Activated CD4-positive, alpha-beta T cell treated with anti-CD3 and anti-CD28 coated beads, Interleukin-2, amount 10 ng/mL, durations not matched to agents 7 days and 5 days (primary cell): ENCODE measurements at places on chromosomes 2 and 18.

- no peaks in the 10 kb centered on the region for H3K27me3 ChIP-seq
- H3K4me3 ChIP-seq: no peak overlapping the region
- peaks cover 22% of the 10 kb centered on the region for H3K36me3 ChIP-seq
- peaks cover 28% of the 10 kb centered on the region for H3K4me1 ChIP-seq
These were observed 149.8 kb downstream of the AGPS start for GRCh38 chr2:177542396-177542795.

DNA sequence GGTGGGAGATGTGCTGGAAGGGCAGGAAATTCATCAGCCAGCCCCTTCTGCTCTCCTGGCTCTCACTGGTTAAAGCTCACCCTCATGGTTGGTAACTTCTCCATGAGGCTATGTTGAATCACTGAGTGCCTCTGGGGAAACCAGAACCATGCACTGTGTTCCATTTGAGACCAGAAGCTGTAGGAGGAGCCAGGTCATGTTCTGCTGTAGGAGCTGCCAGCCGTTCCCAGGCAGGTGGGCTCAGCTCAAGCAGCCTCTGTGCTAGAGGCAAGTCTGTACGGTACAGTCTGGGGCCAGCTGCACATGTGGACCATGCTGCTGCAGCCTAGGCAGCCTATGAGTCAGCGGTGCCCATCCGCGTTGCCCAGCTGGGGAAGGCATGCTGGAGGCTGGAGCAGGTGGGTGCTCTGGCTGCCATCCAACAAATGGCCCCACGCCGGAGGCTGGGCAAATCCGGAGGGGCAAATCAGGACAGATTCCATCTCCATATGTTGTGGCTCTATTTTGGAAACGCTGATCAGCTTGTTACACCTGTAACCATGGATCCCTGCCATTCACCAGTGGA, 22.0 kb upstream of the KCNF1 start:
- no peaks in the 10 kb centered on the region for H3K36me3 ChIP-seq
- peaks cover 15% of the 10 kb centered on the region for H3K27me3 ChIP-seq
- H3K4me3 ChIP-seq: no peak overlapping the region
- H3K4me1 ChIP-seq: no peaks in the 10 kb centered on the region
- no peak for DNase-seq

DNA sequence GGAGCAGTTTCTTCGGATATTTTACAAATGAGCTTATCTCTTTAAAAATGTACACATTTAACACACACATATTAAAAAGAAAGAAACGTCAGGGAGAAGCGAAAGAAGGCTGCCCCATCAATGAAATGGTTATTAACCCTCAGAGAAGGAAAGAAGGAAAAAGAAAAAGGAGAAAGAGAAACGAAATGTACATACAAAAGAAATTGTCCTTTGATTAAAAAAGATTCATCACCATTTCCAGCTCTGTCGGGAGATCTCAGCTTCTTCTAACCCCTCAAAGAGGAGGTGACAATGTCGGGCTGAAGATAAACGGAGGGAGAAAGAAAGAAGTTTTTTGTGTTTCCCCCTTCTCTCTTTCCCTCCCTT, 1.5 kb downstream of the IKZF2 start:
- no peak for DNase-seq
- peak overlapping the region; percentile 85 for H3K27ac ChIP-seq
- peaks cover 43% of the 10 kb centered on the region for H3K27me3 ChIP-seq
- H3K4me3 ChIP-seq: peak overlapping the region; percentile 88
- no peaks in the 10 kb centered on the region for H3K36me3 ChIP-seq

GRCh38 chr2:166314022-166314759, 61.6 kb downstream of the SCN9A start:
- H3K27ac ChIP-seq: no peak overlapping the region
- no peak for DNase-seq
- H3K36me3 ChIP-seq: no peaks in the 10 kb centered on the region
- H3K4me1 ChIP-seq: no peaks in the 10 kb centered on the region
- no peak overlapping the region for H3K4me3 ChIP-seq

- no peak overlapping the region for H3K27ac ChIP-seq
- H3K36me3 ChIP-seq: no peaks in the 10 kb centered on the region
- peaks cover 3% of the 10 kb centered on the region for H3K4me1 ChIP-seq
- no peaks in the 10 kb centered on the region for H3K27me3 ChIP-seq
- no peak overlapping the region for H3K4me3 ChIP-seq
These were observed 31.7 kb downstream of the PCARE start for GRCh38 chr2:29042561-29043075.

DNA sequence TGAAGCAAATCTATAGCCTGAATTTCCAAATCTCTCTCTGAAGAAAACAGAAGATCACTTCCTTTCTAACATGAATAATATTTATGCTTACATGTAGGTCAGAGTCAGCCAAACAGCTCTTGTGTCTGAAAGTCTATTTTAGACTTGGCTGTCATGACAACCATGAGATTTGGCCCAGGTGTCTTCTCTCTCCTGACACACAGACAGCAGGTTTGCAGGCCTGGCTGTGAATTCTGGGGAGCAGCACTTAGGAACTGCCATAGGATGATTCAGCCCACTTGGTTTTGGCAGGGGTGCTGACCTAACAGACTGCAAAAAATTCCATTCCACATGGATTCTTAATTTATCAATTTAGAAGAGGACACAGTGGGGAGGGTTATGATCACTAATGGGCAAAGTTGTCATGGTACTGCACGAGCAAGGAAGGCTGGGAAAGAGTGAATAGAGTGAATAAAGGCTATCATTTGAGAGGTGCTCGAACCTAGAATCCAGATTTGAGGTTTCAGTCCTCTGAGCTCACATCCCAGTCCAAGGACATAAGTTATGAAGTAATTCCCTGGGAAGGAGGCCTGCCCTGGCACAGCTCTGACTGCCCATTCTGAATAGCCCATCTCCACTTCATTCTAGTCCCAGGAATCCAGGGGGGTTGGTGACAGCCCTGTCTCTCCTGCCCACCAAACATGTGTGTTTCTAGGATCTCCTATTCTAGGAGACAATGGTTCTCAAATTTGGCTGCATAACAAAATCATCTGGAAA, 453.9 kb upstream of the TRIB2 start:
- H3K27ac ChIP-seq: no peak overlapping the region
- H3K36me3 ChIP-seq: no peaks in the 10 kb centered on the region
- no peak for DNase-seq

- peaks cover 8% of the 10 kb centered on the region for H3K4me1 ChIP-seq
- no peak for DNase-seq
- peaks cover 9% of the 10 kb centered on the region for H3K36me3 ChIP-seq
- no peak overlapping the region for H3K4me3 ChIP-seq
- H3K27ac ChIP-seq: no peak overlapping the region
These were observed 104.9 kb upstream of the MGAT5 start for GRCh38 chr2:134148843-134149472.

GRCh38 chr18:37019157-37019827, 190.4 kb downstream of the KIAA1328 start:
- no peaks in the 10 kb centered on the region for H3K27me3 ChIP-seq
- DNase-seq: no peak
- no peaks in the 10 kb centered on the region for H3K4me1 ChIP-seq
- H3K36me3 ChIP-seq: peaks cover 5% of the 10 kb centered on the region

GRCh38 chr2:17976871-17977746, 98.6 kb downstream of the KCNS3 start:
- no peaks in the 10 kb centered on the region for H3K27me3 ChIP-seq
- DNase-seq: no peak
- H3K4me1 ChIP-seq: no peaks in the 10 kb centered on the region
- H3K4me3 ChIP-seq: no peak overlapping the region

GRCh38 chr18:39845631-39846030, 2109.4 kb upstream of the PIK3C3 start:
- no peak overlapping the region for H3K4me3 ChIP-seq
- H3K27ac ChIP-seq: no peak overlapping the region
- H3K36me3 ChIP-seq: no peaks in the 10 kb centered on the region
- H3K4me1 ChIP-seq: no peaks in the 10 kb centered on the region

DNA sequence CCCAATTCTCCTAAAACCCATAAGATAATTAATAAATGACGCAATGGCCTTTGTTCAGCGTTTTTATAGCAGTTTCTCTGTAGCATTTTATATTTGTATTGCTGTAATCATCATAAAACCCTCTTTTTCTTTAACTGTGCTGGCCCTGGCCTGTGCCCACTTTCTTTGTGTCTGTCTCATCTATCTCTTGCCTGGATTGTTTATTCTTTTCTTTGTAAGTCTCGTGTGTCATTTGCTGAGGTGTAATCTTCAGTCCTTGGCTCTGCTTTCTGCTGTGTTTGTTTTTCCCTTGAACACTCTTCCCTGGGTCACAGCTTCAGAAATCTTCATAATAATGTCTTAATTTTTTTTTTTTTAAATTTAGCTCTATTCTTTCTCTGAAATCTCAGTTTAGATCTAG, 525.8 kb upstream of the LINC00305 start:
- H3K36me3 ChIP-seq: no peaks in the 10 kb centered on the region
- H3K4me3 ChIP-seq: no peak overlapping the region
- no peaks in the 10 kb centered on the region for H3K27me3 ChIP-seq
- no peaks in the 10 kb centered on the region for H3K4me1 ChIP-seq
- no peak overlapping the region for H3K27ac ChIP-seq

DNA sequence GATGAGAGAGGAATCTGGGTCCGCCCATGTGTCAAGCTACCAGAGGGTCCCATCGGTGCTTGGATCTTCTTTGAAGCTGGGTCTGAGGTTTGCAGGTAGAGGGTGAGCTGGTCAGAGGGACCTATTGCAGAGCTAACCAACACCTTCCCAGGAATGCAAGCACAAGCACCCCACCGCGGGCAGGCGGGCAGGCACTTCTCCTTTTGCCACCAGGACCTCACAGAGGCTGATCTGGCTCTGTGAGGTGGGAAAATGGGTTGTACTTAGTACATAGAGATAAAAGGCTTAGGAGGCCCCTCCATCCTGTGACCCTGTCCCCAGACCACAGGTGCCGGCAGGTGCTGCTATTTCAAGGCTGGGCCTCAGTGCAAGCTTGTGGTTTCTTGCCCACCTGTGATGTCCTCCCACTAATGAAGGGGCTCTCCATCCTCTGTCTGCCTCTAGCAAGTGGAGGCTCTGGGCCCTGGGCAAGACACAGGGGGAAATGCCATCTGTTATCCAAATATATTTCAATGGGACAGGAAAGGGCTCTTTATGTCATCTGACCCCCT, 31.4 kb upstream of the IL37 start:
- H3K27ac ChIP-seq: no peak overlapping the region
- H3K4me1 ChIP-seq: peaks cover 19% of the 10 kb centered on the region
- H3K4me3 ChIP-seq: no peak overlapping the region
- no peak for DNase-seq

DNA sequence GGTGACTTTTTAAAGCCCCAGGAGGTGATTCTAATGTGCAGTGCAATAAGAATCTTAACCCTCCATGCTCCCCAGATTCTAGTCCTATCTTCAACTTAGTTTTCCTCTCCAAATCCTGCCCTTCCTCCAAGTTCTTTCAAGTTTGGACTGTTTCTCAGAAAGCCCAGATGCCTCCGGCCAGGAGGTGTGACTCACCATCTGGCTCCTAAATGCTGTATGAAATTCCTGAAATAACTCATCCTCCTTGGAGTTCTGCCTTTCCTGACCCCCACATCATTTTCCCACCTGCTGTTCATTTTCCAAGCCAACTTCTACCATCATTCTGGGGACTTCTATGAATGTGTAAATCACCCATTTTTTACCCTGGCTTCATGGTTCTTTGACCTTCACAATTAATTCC, 118.2 kb upstream of the NOL4 start:
- H3K27ac ChIP-seq: no peak overlapping the region
- no peak overlapping the region for H3K4me3 ChIP-seq
- H3K36me3 ChIP-seq: no peaks in the 10 kb centered on the region
- no peaks in the 10 kb centered on the region for H3K27me3 ChIP-seq
- no peak for DNase-seq

DNA sequence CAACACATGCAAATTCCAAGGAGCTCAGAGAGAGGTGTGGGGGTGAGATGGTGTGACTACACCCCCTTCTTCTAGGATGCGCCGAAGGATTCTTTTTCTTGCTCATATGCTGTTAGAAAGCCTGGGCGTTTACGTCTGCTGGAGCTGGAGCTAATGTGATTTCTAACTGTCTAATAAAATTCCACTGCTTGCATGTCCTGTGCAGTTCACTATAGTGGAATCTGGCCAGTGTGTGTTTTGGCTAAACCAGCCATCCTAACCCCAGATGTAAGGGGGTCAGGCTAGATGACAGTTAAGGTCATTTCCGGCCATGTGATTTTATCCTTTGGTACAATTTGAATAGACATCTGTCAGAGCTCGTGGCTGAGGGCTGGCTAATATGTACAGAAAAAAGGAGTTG, 194.1 kb downstream of the PRKCE start:
- no peaks in the 10 kb centered on the region for H3K27me3 ChIP-seq
- no peak overlapping the region for H3K4me3 ChIP-seq
- H3K36me3 ChIP-seq: peaks cover 23% of the 10 kb centered on the region
- DNase-seq: no peak

- no peak overlapping the region for H3K4me3 ChIP-seq
- H3K27ac ChIP-seq: no peak overlapping the region
- DNase-seq: no peak
- no peaks in the 10 kb centered on the region for H3K4me1 ChIP-seq
- H3K36me3 ChIP-seq: no peaks in the 10 kb centered on the region
These were observed 105.1 kb downstream of the RDH14 start for GRCh38 chr2:18455236-18455862.

- H3K27me3 ChIP-seq: no peaks in the 10 kb centered on the region
- peak within 1 kb of the TSS; percentile 82 for H3K4me3 ChIP-seq
- H3K36me3 ChIP-seq: peaks cover 25% of the 10 kb centered on the region
- H3K4me1 ChIP-seq: peaks cover 28% of the 10 kb centered on the region
- peak within 1 kb of the TSS; percentile 88 for H3K27ac ChIP-seq
These were observed at the start of gene ZNF514 for GRCh38 chr2:95159690-95160449. TSS of gene ZNF514 (minus strand) at chr2:95159848. CDS start at chr2:95153253, 6,595 bp downstream.

- no peak overlapping the region for H3K4me3 ChIP-seq
- H3K27ac ChIP-seq: no peak overlapping the region
- peaks cover 17% of the 10 kb centered on the region for H3K27me3 ChIP-seq
- no peak for DNase-seq
- H3K36me3 ChIP-seq: no peaks in the 10 kb centered on the region
- H3K4me1 ChIP-seq: no peaks in the 10 kb centered on the region
These were observed 40.8 kb downstream of the BCL11A start for GRCh38 chr2:60512641-60513040.

DNA sequence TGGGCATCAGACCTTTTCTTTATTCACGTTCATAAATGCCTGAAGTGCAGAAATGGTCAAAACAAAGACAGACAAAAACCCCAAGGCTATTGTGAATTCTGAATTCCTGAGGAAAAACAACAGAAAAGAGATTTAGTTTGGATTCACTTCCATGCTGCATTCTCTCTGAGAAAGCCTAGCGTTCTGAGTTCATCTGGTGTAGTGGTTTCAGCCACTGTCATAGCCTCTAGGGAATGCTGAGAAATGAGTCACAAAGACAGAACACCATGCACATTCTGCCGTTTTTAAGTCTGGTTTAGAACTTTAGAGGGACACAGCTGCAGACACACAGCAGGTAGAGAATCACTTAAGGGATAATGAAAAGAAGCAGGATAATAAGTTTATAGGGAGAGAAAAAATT, 93.8 kb downstream of the LRP1B start:
- no peak for DNase-seq
- H3K36me3 ChIP-seq: no peaks in the 10 kb centered on the region
- no peak overlapping the region for H3K4me3 ChIP-seq
- H3K27ac ChIP-seq: no peak overlapping the region
- no peaks in the 10 kb centered on the region for H3K27me3 ChIP-seq
- no peaks in the 10 kb centered on the region for H3K4me1 ChIP-seq

- no peak overlapping the region for H3K27ac ChIP-seq
- H3K36me3 ChIP-seq: no peaks in the 10 kb centered on the region
- no peaks in the 10 kb centered on the region for H3K4me1 ChIP-seq
These were observed 209.9 kb downstream of the TFCP2L1 start for GRCh38 chr2:121075006-121075551.
